GM13977 (cell line): ENCODE measurements at places on chromosomes 6 and 20.
A peak's percentile ranks its signal among the peaks of the same experiment; 100 is the strongest.

GRCh38 chr20:15564981-15565380 lies 1008.3 kb downstream of the KIF16B start:
- no peak for DNase-seq

GRCh38 chr6:13281686-13282085 lies 46.7 kb downstream of the TBC1D7 start:
- no peak for DNase-seq

DNA sequence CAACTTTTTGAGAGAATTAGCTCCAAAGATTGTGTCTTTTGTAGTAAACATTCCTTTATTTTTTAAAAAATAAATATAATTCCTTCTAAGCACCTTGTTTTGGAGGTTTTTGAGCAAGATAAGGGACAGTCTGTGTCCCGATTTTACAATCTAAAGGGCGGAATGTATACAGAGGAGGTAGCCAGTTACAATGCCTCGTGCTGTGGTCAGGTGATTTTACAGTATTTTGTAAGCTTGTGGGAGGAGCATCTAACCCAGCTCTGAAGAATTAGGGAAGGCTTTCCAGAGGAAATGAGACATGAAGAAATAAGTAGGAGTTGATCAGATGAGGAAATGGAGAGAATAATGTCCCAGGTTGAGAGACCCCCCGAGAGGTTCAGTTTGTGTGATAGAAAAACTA lies 1.3 kb downstream of the HINT3 start:
- DNase-seq: peak; percentile 37

DNA sequence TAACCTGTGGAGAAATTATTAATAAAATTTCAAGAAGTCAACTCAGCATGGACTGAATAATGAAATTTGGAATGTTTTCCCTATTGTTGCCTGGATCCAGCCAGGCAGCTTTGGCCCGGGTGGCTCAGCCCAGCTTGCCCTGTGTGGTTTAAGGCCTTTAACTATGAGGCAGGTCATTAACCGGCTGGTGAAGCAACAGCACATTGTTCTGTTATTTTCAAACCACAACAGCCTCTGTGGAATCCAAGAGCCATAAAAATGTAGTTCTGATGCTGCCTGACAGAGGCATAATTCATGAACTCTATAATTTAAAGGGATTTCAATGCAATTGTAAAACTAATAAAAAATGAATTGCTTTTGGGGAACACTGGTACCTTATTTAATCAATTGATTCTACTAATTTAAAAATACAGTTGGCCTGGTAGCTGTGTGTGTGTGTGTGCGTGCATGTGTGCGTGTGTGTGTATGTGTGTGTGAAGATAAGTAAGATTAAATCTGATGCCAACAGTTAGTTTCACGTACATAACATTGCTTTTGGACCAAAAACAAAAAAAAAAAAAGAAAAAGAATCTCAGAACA lies 117.7 kb downstream of the RPS12 start:
- DNase-seq: no peak

DNA sequence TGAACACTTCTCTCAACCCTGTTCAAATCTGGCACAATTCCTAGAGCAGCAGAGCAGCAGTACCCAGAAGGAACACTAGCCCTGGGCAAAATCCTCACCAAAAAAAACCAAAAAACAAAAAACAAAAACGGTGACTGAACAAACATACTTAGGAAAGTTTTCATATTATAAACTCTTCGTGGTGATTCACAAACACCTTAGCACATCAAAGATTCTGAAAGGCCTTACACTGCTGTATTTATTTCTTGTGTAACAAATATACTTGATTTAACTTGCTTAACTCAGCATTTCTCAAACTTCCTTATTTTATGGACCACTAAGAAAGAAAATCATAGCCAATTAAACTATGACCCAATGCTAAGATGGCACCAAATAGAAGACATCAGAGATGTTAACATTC lies 57.8 kb upstream of the RREB1 start:
- no peak for DNase-seq

DNA sequence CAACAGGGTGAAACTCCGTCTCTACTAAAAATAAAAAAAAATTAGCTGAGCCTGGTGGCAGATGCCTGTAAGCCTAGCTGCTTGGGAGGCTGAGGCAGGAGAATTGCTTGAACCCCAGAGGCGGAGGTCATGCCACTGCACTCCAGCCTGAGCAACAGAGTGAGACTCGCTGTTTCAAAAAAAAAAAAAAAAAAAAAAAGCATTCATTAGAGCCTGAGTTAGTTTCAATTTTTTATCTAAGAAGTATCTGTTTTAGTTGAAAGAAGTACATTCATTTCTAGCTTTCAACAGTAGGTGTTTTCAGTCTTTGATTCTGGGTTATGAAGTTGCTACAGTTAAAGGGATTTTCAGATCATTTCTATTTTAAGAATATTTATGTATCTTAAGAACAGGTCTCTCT lies 42.2 kb downstream of the ZNF292 start:
- DNase-seq: peak; percentile 47

GRCh38 chr6:95431637-95432228 lies 145.6 kb upstream of the MANEA start:
- DNase-seq: peak; percentile 24

- DNase-seq: no peak
These were observed 174.6 kb downstream of the SYNDIG1 start for GRCh38 chr20:24643731-24644626.

- DNase-seq: no peak
These were observed 104.4 kb downstream of the RALGAPA2 start for GRCh38 chr20:20608041-20608440.

GRCh38 chr20:13148961-13149360 lies 72.1 kb upstream of the ISM1 start:
- no peak for DNase-seq

DNA sequence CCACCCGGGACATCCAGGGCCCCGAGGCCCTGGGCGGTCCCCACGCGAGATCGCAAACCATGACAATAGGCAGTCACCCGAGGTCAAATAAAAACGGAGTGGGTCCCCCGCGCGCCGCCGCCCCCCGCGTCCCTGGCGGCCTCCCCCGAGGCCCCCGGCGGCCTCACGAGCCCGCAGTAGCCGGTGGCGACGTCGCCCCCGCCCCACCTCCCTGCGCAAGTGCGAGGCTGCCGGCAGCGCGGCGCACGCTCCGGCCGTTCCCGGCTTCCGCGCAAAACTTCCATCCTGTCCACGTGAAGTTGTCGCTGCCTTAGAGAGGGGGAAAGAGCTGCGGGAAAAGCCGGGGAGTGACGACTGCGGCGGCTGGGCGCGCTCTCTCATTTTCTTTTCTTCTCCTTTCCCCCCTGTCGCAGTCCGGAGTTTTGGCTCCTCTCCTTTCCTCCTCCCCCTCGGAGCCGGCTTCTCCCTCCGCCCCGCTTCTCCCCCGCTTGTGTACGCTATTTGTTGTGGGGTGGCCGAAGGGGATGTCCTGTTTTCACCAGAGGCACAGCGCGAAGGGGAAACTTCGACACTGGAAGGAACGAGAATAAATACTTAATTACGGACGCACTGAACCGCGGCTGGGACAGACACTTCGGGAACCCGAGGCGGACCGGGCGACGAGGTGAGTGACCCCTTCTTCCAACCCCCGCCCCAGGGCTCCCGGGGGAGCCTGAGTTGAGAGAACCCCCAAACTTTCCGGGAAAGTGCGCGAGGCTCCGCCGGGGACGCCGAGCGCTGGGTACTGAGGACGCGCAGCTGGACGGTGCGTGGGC lies at the start of gene EYA4:
TSS of gene EYA4 (plus strand) at position 272 of the 815 bp plus-strand sequence. CDS start 33,424 bp downstream, outside the sequence.
- peak; percentile 24 for DNase-seq

- DNase-seq: no peak
These were observed 32.2 kb upstream of the ERVFRD-1 start for GRCh38 chr6:11143394-11144371.

- DNase-seq: peak; percentile 60
These were observed 12.3 kb downstream of the HMGN4 start for GRCh38 chr6:26550250-26550993.

GRCh38 chr20:13259921-13260320 lies 38.8 kb downstream of the ISM1 start:
- DNase-seq: no peak

DNA sequence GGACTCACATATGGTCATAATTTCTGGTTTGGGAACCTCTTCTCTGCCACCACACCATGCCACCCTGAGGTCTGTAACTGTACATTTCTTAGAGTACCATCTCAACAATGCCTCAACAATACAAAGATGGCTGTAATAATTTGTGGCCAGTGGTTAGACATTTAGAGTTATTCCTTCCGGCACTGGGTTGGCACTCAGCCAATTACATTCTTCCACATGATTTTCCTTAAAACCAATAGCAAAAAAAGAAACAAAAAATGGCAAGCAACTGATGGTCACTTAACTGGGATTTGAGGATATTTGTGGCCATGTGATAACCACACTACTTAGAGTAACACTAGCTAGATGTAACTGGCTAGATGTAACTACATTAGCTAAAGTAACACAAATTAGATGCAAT lies 79.9 kb downstream of the SEL1L2 start:
- DNase-seq: no peak

GRCh38 chr6:161271343-161272030 lies 2.4 kb downstream of the AGPAT4 start:
- no peak for DNase-seq

- no peak for DNase-seq
These were observed 3.9 kb upstream of the BTNL2 start for GRCh38 chr6:32410906-32411305.

- no peak for DNase-seq
These were observed 144.6 kb downstream of the LRFN2 start for GRCh38 chr6:40442591-40442990.

DNA sequence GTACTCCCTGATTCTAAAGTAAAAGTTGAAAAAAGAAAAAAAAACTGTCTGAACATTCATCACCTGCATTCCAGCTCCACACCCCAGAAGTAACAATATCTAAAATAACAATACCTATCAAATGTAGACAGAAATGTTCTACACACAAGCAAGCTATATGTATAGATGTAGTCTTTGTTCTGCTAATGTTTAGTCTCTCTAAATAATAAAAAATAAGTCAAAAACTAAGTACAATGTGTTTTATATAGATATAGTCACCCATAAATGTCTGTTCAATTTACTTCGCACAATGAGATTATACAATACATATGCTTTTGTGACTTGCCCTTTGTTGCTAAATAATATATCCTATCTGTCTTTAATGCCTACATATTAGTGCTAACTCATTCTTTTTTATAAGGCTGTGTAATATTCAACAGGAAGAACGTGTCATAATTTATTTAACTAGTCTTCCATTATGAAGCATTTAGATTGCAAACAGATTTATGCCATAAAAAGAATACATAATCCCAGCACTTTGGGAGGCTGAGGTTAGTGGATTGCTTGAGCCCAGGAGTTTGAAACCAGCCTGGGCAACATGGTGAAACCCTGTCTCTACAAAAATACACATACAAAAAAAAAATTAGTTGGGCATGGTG lies 216.2 kb upstream of the ZNF217 start:
- no peak for DNase-seq

GRCh38 chr6:105022416-105022815 lies 65.5 kb downstream of the LIN28B start:
- no peak for DNase-seq

GRCh38 chr6:158064725-158065251 lies 83.1 kb downstream of the SYNJ2 start:
- no peak for DNase-seq

GRCh38 chr6:48325701-48326100 lies 214.7 kb upstream of the PTCHD4 start:
- no peak for DNase-seq

DNA sequence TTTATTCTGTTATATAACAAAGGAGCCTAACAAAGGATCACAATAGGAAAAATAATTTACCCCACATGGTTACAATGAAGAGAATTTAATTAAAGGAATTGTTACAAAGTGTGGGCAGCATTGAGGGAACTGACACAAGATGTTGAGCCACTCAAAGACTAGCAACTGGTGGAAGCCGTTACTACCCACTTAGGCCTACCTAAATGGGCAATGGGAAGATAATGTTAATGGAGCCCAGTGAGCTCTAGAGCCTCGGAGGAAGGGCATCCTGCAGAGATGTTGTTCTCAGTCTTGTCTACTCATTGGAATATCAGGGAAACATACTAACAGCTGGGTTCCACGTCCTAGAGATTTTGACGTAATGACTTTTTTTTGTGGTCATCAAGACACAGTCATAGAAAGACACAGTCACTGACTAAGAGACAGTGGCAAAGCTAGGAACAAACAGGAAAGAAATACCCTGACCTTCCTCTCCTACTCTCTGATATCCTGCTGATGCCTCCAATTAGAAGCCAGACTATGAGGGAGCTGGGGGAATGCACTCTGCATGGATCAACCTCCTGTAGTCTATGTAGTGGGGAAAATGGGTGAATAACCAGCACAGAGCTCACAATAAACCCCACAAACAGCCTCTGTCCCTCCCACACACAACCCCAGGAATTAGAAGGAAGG lies 523.8 kb upstream of the FLRT3 start:
- DNase-seq: no peak

DNA sequence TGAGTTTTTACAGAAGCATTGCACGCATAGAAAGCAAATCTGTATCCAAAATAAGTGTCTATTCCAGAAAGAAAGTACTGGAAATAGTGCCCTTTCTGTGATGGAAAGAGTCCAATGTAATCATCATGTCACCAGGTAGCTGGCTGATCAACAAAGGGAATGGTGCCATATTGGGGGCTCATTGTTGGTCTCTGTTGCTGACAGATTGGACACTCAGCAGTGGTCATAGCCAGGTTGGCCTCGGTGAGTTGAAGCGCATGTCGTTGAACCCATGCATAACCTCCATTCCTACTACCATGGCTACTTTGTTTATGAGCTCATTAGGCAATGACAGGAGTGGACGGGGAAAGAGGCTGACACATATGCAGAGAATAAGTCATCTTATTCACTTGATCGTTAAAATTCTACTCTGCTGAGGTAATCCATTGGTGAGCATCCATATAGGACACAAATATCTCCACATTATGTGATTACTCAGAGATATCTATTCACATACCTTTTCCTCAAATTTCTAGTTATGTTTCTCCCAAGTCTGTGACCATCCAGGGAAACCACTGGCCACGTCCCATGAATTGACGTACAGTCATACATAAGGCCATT lies 560.5 kb downstream of the HAO1 start:
- DNase-seq: no peak

DNA sequence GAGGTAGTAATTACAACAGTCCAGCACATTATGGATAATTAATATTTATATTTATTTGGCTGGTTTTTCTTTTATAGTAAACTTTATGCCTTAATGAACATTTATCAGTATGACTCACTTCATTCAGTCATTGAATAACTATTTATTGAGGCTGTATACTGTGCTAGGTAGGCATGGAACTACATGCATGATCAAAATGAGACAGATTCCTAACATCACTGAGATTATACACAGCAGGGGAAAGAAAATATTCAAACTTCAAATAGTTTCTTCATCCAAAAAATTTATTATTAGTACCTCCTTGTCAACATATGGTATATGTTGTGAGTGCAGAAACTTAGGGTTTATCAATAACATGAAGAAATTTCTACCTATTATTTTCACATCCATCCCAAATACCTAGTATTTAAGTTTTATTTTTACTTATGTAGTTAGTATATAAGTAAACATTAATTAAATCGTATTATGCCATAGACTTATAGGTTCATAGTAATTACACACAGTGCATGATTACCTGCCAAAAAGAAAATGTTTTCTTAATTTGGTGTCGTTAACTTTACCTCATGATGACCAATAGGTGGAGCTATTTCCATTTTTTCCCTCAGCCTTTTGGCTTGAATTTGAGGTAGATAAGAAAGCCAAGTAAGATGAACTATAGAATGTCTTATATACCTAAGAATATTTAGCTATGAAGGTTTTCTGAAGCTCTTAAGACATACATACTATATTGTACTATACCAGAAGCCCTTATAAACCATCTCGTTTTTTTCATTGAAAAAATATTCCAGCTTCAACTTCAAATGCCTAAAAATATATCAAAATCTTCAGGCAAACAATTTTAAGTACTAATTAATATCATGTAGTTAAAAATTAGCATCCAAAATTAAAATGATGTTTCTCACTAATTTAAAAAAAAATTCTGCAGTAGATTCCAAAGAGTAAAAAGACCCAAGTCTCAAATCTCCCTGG lies 12.5 kb upstream of the TMEM30A start:
- DNase-seq: peak; percentile 20
